Activated CD8-positive, alpha-beta memory T cell treated with anti-CD3 and anti-CD28 coated beads for 48 hours (primary cell): ENCODE measurements at places on chromosomes 2 and 18.

GRCh38 chr2:55363636-55364035, 56.0 kb downstream of the CCDC88A start:
- DNase-seq = no peak

DNA sequence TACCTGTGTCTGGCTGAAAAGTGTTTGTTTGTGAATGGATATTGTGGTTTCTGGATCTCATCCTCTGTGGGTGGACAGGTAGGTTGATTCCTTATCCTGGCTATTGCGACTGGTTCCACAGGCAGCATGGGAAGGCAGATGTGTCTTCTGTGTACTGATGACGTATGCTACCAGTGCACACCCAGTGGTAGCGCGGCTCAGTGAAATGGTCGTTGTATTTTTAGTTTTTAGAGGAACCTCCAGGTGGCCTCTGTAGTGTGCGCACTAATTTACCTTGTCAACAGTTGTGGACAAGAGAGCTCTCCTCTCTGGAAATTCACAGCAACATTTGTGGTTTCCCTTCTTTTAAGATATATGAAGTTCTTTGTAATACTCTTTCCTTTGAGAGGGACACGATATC, 52.5 kb downstream of the CCDC74A start:
- DNase-seq = no peak

GRCh38 chr2:178363252-178363651, 87.7 kb downstream of the PRKRA start:
- no peak for DNase-seq

- no peak for DNase-seq
Measured at GRCh38 chr2:201984800-201985525, 48.7 kb upstream of the FZD7 start.

- no peak for DNase-seq
Measured at GRCh38 chr2:96895032-96895745, 25.3 kb upstream of the SEMA4C start.

- DNase-seq = no peak
Measured at GRCh38 chr18:22191923-22192322, 22.5 kb downstream of the GATA6 start.

GRCh38 chr2:237441605-237442274, 27.8 kb upstream of the COL6A3 start:
- no peak for DNase-seq

- no peak for DNase-seq
Measured at GRCh38 chr2:85790499-85791188, 36.9 kb downstream of the ATOH8 start.

DNA sequence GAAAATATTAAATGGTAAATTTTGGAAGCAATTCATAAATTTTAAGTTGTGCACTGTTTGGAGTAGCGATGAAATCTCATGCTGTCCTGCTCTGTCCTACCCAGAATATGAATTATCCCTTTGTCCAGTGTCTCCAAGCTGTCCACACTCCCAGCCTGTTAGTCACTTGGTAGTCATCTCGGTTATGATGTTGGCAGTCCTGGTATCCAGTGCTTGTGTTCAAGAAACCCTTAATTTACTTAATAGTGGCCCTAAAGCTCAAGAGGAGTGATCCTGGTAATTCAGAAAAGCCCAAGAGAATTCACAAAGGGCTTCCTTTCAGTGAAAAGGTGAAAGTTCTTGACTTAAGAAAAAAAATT, 71.8 kb upstream of the STAM2 start:
- no peak for DNase-seq

DNA sequence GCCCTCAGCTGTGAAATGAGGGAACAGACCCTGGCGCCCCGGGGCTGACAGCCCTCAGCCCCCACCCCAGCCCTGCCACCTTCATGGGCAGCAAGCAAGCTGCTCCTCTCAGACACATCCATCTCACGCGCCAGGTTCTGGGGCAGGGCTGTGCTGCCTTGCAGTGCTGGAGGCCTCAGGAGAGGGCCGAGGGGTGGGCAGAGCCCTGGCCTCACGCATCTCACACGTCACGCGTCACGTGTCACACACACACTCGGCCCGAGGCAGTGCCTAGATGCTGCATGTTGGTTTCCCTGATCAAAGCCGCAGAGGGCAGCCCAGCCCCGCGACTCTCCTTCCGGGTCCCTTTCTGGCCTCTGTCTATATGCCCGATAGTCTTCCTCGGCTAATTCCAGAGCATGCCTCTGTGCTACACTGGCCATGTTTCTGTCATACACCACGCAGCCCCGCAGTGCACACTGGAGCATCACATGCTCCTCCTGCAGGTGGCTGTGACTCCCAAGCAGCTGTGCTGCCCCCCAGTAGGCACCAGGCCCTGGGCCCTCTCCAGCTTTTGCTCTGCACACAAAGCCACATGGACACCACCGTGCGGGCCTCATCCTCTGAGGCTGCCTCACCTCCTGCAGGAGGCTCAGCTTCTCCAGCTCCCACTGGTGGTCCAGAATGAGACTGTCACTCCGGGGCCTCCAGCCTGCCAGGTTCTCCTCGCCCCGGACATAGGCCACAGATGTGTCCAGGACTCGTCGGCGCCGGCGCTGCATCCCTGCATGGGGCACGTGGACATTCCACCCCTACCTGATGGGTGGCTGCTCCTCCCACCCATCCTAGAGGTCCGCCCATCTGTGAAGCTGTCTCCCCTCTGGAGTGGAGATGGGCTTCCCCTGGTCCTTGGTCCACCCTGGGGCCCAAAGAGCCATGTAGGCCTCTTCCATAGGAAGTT, 31.4 kb downstream of the AQP12A start:
- DNase-seq = no peak

GRCh38 chr18:2002604-2003003, 568.7 kb downstream of the METTL4 start:
- DNase-seq = no peak

GRCh38 chr2:43221124-43221762, 5.2 kb downstream of the ZFP36L2 start:
- no peak for DNase-seq

GRCh38 chr2:28544036-28544346, 48.1 kb downstream of the PLB1 start:
- DNase-seq = no peak

GRCh38 chr2:199603721-199604291, 146.1 kb upstream of the SATB2 start:
- no peak for DNase-seq

GRCh38 chr18:42824178-42824577, 291.3 kb downstream of the RIT2 start:
- DNase-seq = no peak

DNA sequence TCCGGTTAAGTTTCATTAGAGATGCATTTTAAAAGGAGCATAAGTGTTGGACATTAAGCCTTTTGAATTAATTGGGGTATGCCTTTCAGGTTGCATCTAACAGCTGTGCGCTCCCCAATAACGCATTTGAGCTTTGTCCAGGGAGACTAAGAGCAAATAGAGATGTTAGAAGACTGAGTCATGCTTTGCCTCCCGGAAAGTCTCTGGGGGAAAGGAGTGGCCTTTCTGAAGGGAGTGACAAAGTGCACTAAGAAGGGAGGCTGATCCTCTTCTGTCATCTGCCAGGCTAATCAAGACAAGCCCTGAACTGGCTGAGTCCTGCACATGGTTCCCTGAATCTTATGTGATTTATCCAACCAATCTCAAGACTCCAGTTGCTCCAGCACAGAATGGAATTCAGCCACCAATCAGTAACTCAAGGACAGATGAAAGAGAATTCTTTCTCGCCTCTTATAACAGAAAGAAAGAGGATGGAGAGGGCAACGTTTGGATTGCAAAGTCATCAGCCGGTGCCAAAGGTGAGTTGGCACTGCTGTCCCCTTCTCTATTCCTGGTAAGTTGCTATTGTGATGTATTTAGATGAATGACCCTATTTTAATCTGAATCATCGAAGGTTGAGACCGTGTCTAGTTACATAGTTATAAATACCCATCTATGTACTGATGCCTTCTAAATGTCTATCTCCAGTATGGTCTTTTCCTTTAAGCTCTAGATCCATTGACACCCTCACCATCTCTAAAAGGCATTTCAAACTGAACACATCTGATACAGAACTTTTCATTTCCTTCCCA, 12.1 kb downstream of the TTL start:
- no peak for DNase-seq

- DNase-seq = no peak
Measured at GRCh38 chr2:128092656-128093055, 1.7 kb downstream of the UGGT1 start.

DNA sequence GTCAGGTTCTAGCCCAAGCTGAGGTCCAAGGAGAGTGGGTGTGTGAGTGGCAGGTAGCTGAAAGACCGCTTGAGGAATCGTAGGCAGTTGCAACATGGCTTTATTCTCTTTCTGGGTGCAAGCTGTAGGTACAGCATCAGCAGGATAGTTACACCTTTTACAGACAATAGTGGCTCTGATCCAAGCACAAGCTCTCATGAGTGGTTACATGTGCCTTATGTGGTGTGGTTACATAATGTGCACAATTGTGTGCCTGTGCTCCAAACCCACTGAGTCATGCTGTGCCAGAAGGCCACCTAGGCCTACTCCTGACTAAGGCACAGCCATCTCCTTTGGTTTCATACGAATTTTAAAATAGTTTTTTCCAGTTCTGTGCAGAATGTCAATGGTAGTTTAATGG, 227.6 kb downstream of the SATB2 start:
- no peak for DNase-seq

DNA sequence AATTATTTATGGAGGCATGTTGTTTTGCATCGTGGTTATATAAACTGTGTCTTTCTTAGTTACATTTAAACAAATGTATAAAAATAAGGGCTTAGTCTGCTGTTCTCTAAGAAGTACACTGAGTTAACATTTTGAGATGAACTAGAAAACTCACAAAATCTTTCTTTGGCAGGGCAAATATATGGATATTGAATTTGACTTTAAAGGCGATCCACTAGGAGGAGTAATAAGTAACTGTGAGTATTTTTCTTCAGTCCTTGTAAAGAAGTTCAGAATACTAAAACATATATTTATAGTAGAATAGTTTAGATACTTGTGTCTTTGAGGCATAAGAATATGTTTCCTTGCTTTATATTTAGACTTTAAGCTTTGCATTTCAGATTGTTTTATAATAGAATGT, 104.8 kb downstream of the MYO1B start:
- no peak for DNase-seq

- DNase-seq = no peak
Measured at GRCh38 chr18:13137670-13138419, 80.7 kb upstream of the LDLRAD4 start.
